ENCODE measurements at places on chromosomes 5 and 9.

DNA sequence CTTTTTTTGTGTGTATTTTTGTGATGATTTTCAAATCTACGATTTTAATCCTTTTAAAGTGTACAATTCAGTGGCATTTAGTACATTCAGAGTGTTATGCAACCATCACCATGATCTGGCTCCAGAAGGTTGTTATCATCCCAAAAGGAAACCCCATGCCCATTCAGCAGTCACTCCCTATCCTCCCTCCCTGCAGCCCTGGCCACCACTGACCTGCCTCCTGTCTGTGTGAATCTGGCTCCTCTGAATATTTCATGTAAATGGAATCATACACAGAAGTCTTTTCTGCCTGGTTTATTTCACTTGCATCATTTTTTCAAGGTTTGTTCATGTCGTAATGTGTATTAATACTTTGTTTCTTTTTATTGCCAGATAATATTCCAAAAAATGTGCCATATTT, 32.5 kb downstream of the HABP4 start:
- DNase-seq, result no peak

DNA sequence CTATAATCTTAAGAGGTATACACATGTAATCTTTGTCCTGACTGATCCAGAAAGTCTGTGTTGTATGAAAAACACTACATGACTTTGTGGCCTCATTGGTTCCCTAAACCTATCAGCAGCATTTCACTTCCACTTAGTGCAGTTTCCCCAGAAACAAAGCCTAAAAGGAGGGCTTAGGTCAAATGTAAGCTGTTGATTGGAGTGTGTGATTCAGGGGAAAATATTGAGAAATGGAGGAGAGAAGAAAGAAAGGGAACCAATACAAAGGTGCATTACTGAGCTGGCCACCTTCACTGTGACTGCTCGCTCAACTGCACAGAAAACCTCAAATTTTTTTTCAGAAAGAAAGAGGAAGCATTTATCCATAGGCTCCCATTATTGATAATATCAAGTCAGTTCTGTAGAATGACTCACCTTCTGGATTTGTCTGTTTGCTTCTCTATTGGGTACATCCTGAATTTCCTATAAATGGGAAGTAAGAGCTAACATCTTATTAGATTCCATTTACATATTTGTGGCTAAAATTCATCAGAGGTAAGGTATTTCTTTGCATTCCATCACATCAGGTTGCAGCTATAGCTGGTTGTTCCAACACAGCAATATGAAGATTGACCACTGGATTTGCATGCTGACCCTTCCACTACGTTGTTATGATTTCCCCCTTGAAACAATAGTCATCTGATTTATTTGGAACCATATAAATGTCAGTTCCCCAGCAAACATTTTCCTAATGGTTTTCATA, 10.3 kb upstream of the FST start:
- DNase-seq, result peak; percentile 55

DNA sequence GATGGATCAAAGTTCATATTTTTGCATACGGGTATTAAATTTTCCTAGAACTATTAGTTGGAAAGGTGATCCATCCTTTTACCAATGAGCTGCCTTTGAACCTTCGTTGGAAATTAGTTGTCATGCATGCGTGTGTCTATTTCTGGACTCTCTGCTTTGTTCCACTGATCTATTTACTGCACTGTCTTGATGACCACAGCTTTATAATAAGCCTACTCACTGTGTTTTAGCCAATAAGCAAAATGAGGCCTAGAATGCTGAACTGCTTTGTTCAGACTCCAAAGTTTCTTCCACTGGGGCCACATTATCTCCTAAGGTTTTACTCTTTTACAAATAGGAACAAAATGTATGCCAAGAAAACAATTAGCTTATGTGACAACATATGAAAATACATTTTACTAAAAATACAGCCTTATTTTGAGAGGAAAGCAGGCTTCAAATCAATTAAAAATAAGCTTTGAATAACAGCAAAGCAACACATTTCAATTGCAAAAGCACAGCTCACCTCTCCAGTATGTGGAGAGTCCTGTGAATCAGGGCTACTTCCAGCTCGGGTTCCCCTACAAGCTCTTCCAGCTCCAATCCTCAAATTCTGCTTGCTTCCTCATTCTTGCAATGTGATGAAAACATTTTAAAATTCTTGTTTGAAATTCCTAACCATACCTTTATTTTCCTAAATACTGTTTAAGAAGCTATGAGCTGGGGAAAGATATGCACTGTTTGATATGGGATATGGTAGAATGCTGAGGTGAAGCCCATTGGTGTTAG, 72.0 kb downstream of the RETREG1 start:
- peak; percentile 43 for DNase-seq

GRCh38 chr5:125150041-125150669, 403.7 kb upstream of the ZNF608 start:
- no peak for DNase-seq
